ENCODE measurements at places on chromosomes 11 and 22. TPM values are rescaled to one million over a fixed set of nuclear protein-coding genes. Genes with fewer than 3 reads are reported as not detected.
A peak's percentile ranks its signal among the peaks of the same experiment; 100 is the strongest.

DNA sequence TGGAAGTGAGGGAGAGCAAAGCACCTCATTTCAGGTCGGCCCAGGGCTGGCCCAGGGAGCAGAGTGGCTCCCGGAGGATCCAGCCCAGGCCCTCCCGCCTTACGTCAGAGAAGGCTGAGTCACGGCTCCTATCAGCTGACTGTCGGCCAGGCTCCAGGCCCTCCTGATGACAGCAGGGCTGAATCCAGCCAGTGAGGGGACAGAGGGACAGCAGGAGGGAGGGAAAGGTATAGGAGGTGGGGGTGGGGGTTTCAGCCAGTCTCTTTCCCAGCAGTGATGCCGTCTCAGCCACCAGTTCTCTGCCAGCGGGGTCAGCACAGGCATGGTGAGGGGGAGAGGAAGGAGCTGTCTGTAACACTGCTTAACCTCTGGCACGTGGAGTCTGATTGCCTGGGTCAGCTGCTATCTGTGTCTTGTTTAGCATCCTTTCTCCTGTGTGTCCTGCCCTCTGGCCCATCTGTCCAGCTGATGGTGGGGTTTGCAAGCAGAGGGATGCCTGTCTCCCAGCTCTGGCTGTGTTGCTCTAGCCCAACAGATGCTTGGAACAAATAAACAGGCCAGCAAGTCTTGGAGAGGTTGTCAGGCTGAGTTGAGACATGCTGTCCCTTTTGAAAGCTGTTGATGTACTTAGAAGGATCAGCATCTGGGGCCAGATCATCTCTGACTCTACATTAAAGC is 74.0 kb downstream of the ADAMTS15 start:
- peak; percentile 96 for ATAC-seq

DNA sequence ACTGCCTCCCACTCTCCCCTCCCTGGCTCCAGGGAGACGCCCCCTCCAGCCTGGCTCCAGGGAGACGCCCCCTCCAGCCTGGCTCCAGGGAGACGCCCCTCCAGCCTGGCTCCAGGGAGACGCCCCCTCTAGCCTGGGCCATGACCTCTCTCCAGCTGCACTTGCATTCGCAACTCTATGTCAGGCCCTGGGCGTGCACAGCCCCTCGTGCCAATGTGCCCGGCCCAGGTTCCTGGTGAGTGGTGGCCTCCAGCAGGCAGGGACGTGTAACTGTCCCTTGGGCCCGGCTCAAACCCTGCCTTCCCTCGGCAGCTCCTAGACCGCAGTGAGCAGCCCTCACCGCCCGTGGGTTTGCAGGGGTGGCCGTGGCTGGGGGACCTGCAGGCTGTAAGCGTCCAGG is 6.9 kb downstream of the MUC6 start:
- ATAC-seq = peak; percentile 65

Gene CLMP
- 2.1 TPM for total RNA-seq

GRCh38 chr11:33690290-33691065 is 10.1 kb downstream of the C11orf91 start:
- ATAC-seq = no peak

Gene RHOD
- 0.89 TPM for total RNA-seq

Gene OR2AT4
- total RNA-seq = 0.26 TPM

Gene SYT13
- total RNA-seq = 46.0 TPM

Gene NCF4
- not detected for total RNA-seq

GRCh38 chr11:112345706-112346105 is 85.0 kb upstream of the PLET1 start:
- ATAC-seq = peak; percentile 53

Gene TNNI2
- total RNA-seq = not detected

- ATAC-seq = peak; percentile 83
These were observed 3.0 kb downstream of the PKP3 start for GRCh38 chr11:396948-397548.

- ATAC-seq = no peak
These were observed 37.3 kb upstream of the COMT start for GRCh38 chr22:19904174-19904856.

DNA sequence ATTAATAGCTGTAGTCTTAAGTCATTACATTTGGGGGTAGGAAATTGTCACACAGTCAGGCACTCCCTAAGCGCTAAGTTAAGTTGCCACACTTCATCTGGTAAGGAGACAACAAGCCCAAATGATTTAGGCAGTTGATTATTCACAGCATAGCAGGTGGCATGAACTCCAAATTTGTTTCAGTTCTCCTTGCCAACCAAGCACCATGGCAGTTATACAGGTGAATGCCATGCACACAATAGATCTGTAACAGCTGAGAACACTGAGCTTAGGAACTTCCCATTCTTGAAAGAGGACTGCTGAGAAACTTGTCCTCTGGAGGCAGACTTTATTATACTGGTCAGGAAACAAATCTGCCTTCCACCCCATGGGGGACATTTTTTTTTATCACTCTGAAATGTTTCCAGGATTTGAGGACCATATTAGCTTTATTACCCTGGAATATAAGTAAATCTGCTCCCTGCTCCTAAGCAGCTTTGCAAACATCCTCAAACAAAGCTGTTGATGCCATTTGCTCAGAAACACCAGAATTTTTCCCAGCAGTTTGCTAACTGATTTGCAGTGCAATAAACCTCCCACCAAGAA is 5.1 kb upstream of the INTS4 start:
- no peak for ATAC-seq

Gene SGSM1
- total RNA-seq = 0.07 TPM

- no peak for ATAC-seq
These were observed 32.6 kb downstream of the LDLRAD3 start for GRCh38 chr11:35976434-35976833.

GRCh38 chr11:111177037-111177871 is 68.3 kb upstream of the POU2AF2 start:
- no peak for ATAC-seq

DNA sequence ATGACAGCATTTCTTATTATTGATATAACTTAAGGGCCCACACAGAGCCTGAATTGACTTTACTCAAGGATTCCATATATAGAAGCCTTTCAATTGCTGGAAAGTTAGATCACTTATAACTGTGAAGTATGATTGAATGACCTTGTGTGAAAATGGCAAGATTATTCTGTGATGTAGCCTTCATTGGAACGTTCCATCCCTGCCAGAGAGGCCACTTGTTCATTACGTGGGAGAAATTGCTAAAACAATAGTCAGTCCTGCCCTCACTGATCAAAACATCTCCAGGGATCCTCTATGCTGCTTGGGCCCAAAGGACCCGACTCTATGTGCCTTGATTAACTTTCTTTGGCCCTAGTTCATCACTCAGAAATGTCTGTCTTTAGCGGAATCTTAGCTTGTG is 159.5 kb upstream of the BLID start:
- ATAC-seq = no peak

Gene CFAP300
- total RNA-seq = 9.4 TPM

GRCh38 chr11:68146704-68147474 is 25.7 kb upstream of the CHKA start:
- peak; percentile 92 for ATAC-seq

GRCh38 chr11:117256573-117256972 is 24.1 kb downstream of the RNF214 start:
- ATAC-seq = no peak

DNA sequence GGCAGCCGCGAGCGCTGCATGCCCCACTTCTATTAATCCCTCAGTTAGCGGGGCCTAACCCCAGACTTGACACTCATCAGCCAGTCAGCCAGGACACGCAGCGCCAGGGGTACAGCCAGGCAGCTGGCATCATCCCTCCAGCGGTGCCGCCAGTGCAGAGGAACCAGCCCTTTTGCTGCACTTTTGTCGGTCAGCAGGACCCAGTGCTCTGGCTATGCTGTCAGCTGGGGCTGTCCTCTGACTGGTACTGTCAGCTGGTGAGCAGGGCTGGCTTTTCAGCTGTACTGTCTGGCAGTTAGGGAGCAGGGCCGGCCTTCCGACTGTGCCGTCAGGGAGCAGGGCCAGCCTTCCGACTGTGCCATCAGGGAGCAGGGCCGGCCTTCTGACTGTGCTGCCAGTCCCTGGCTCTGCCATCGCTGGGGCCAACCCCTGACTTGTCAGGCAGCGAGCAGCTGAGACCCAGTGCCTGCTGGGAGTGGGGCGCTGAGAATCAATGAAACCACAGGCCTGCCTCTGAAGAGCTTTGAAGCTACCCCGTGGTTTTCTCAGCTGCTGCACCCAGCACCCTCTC is 115.4 kb downstream of the KIAA1671 start:
- ATAC-seq = peak; percentile 60

DNA sequence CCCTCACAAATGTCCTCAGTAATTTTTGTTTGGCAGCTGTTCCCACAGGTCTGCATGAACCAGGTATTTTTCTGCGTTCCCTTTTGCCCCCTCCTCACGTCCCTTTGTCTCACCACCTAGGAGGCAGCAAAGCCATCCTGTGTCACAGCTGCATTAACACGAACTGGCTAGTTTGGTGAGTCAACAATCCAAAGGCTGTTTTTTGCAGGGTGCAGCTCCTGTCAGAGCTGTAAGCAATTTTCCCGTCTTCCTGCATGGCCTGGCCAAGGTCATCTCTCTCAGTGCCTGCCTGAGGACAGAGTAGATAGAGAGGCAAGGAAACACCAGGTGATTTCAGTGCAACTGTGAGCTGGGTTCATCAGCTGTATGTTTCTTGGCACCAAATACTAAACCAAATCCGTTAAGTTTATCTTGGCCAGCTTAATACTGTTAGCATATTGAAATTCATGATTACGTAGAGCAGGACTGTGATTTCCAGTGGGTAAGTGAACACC is 20.6 kb upstream of the VSIG10L2 start:
- ATAC-seq = no peak

Measured in motor neuron (in vitro differentiated cells).